OCI-LY7 (cell line): ENCODE measurements at places on chromosomes 2 and 18.

DNA sequence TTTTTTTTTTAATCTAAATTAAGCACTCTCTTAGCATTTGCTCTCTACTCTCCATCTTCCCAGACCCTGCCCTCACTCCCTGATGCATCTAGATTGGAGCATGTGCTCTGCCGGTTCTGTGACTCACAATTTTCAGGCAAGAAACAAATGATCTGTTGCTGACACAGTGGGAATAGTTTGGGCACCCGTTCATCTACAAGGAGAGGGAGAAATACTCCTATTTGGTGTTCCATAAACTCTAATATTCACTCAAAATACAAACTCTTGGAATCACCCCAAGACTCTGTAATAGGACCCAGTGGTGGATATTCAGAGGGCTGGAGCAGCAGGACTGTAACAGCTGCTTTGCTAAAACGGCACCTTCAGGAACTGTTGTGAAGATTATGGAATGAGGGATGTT lies 37.1 kb upstream of the LINC00305 start:
- DNase-seq: no peak

DNA sequence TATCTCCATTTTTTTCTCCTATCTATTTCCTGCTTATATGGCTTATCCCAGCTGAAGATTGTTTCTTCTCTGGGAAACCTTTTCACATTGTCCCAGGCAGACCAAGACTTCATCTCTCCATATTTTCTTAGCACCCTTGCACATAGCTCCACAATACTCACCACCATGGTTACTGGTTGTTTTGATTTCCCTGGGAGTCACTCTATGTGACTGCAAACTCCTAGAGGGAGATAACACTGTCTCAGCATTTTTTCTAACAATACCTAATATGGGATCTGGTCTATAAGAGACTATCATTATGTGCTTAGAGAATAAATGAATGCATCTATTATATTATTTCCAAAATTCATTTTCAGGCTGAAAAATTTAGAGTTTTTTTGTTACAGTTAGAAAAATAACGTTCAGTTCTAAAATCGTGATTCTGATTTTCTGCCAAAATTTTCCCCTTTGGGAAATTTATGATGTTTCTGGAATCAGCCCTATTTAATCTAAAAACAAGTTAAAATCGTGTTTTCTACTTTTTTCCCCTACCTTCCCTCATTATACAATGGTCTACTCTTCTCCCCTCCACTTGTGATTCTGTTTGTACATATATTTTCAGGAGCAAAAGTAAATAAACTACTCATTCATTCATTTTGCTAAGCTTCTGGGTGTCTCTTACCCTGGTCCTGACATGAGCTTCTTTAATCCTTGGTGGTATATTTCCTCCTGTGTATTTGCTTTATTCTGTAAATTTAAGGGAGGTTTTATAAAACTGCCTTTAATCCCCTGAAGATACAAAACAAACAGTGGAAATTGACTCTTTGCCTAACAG lies 95.4 kb downstream of the HNMT start:
- DNase-seq: no peak

GRCh38 chr2:204003276-204003990 lies 66.9 kb downstream of the ICOS start:
- DNase-seq: no peak

- no peak for DNase-seq
Observed at GRCh38 chr2:222862909-222863544, 2.2 kb downstream of the ACSL3 start.

DNA sequence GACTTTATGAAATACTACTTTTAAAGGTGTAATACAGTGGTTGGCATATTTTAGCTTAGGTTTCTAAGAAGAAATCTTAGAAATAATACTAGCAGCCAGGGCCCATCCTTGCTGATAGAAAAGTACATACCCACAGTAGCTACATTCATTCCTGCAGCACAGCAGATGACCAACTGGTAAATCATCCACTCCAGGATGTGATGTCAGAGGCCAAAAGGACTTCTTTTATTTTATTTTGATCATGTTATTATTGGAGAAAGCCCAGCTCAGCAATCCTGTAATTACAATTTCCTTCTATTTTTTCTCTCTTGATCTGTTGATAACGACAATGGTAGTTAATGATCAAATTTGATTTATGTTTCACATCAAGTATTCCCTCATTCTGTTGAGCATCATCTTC lies 18.0 kb upstream of the TTN start:
- DNase-seq: no peak

GRCh38 chr2:49982871-49983270 lies 828.6 kb upstream of the FSHR start:
- DNase-seq: no peak

GRCh38 chr2:140526575-140526974 lies 1604.2 kb downstream of the LRP1B start:
- DNase-seq: no peak

- no peak for DNase-seq
Observed at GRCh38 chr2:149004836-149005235, 33.7 kb upstream of the LYPD6B start.

- DNase-seq: no peak
Observed at GRCh38 chr18:21257386-21257785, 15.4 kb downstream of the GREB1L start.

DNA sequence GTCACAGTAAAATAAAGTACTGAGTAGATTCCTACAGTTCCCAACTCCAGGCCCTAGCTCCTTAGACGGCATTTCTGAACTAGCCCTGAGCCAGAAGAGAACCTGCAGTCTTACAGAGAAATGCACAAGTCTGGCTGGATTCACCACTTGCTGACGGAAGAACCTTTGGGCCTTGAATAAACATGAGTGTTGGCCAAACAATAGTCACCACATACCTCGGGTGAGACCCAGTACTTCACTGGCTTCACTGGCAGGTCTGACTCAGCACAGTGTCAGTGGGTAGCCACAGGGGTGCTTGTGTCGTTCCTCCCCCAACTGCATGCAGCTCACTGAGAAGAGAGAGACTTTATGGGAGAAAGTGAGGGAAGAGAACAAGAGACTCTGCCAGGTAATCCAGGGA lies 88.9 kb downstream of the TMEM185B start:
- DNase-seq: no peak

DNA sequence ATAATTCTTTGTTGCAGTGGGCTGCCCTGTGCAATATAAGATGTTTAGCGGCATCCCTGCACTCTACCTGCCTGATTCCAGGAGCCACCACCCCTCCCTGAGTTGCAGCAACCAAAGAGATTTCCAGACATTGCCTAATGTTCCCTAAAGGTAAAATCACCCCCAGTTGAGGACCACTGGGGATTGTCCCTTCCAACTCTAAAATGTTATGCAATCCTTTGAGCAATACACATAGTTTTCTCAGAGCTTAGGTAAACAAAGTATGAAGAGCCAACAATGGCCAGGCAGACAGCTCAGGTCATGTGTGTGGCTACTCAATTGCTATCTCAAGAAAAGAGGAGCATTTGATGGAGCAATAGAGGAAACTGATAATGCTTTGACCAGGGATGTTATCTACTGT lies 87.0 kb downstream of the XDH start:
- no peak for DNase-seq

- DNase-seq: peak; percentile 84
Observed at GRCh38 chr2:96225016-96225533, 16.4 kb upstream of the STARD7 start.

DNA sequence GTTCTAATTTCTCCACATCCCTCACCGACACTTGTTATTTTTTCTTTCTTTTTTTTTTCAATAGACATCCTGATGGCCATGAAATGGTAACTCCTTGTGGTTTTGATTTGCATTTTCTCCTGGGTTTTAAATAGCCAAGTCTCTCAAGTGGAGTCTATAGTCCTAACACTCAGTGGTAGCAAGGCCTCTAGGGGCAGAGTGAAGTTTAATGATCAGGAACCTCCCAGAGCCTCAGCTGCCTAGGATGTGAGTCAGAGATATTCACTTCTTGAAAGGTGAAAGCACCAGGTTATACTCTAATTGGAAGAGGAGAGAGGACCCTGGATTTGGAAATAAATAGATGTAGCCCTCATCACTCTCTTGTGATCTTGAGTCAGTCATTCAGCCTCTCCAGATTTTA lies 62.7 kb upstream of the CAPN13 start:
- no peak for DNase-seq

GRCh38 chr2:137771064-137771463 lies 193.2 kb upstream of the HNMT start:
- no peak for DNase-seq

GRCh38 chr2:8282858-8283252 lies 399.0 kb upstream of the ID2 start:
- DNase-seq: no peak

- peak; percentile 7 for DNase-seq
Observed at GRCh38 chr18:5444847-5445246, 99.0 kb downstream of the EPB41L3 start.

DNA sequence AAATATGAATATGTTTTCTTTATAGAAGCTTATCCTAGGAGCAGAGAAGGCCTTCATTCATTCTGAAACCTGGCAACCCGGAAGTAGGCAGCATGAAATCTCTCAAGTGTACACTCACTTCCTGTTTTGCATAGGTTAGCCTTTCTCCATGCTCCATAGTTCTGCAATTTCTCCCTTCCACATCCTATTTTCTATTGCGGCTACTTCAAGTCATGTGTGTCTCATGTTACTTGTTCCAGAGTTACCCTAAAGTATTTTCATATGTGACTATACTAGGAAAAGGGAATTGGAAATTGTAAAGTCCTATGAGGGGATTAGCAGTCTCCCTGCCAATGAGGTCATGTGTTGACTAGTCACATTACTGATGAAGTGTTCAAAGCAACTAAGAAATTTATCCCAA lies 320.6 kb downstream of the NCKAP5 start:
- DNase-seq: peak; percentile 61

DNA sequence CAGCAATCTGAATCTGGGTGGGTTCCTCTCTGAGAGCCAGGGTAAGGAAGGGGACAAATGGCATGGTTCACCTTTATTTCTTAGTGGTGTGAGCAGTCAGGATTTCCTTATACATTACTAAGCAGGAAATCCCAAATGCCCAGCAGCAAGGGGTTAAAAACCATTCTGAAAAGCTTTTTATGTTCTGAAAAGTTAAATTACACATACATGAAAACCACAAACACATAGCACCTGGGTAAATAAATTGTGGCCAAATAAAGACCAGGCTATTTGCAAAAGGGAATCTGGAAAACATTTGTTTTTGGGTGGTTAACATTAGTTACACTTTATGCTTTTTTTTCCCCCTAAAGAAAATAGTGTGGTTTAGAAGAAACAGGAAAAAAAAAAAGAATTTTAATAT lies 156.1 kb downstream of the AGPS start:
- DNase-seq: no peak

GRCh38 chr2:59171019-59171418 lies 929.9 kb upstream of the FANCL start:
- DNase-seq: no peak

GRCh38 chr2:46239847-46240181 lies 57.4 kb upstream of the EPAS1 start:
- DNase-seq: no peak

DNA sequence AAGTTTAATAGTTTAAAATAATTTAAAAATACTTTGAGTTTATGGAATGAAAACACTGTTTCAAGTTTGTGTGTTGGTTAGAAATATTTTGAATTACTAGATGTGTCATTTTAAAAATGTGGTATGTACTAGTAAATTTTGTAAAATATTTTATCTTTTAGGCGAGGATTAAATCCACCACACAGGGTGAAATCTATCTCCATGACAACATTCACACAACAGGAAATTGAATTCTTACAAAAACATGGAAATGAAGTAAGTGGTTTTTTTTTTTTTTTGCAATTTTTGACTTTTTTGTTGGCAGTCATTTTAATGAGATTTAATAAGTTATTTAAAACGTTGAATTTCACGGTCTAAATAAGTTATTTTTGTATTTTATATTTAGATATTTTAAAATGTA lies 19.4 kb downstream of the AGFG1 start:
- no peak for DNase-seq

DNA sequence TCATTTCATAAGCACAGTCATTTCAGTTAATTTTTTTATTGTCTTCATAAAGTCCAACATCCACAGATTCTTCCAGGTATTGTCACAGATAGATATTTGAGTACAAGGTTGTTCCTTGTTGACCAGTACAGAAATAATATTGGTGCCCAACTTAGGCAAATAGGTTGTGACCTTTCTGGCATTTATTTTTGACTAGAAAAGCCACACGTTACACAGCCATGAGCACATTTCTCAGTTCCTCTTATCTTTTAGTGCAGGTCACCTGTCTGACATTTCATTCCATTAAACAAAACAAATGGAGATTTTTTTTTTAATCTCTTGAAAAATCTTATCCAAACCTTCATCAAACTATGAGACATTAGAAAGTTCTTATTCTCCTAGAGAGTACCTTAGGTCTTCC lies 428.8 kb downstream of the ZNF521 start:
- peak; percentile 84 for DNase-seq

GRCh38 chr2:126831234-126832005 lies 67.3 kb upstream of the TEX51 start:
- no peak for DNase-seq

GRCh38 chr18:12028040-12028628 lies 46.8 kb downstream of the IMPA2 start:
- peak; percentile 20 for DNase-seq

- DNase-seq: no peak
Observed at GRCh38 chr2:224041554-224041953, 2.5 kb upstream of the SERPINE2 start.

GRCh38 chr2:38610851-38611801 lies 8.4 kb upstream of the HNRNPLL start:
- DNase-seq: no peak

- no peak for DNase-seq
Observed at GRCh38 chr2:241199897-241200821, 11.7 kb downstream of the ANO7 start.

DNA sequence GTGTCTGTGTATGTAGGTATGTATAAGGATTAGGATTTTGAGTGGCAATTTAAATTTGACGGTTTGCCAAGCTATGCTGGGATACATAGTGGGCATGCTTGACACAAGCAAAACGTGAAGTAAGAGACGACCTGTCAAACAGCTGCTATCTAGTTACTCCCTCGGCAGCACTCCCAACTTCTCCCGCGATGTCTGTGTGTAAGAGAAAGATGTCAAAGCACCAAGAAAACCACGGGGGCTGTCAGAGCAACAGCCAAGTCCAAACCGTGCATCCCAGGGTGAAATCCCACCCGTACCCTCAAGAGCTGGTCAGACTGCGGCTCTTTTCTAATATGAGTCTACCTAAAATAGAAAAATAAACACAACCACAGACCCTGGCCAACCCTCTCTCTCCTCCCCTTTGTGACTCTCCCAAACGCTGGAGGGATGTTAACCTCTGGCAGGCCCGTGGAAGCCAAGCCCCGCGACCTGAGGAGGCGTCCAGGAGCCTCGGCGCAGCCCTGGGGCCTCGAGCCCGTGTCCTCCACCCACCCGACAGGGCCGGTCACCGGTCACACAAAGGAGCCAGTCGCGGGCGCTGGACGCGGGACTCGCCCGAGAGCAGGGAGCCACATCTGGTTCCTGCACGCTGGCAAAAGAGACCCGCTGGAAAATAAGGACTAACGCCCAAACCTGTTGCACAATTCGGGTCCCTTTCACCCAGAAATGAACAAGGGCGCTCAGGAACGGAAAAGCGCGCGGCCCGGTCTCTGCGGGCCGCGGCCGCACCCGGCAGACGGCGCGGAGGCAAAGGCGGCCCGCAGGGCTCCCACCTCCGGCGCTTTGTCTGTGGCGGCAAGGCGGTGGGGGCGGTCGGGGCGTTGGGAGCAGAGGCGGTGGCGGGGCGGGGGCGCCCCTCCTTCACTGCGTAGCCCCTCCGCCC lies 925 bp downstream of the SESTD1 start:
- DNase-seq: peak; percentile 45

- DNase-seq: no peak
Observed at GRCh38 chr2:237907144-237907543, 47.7 kb downstream of the RAMP1 start.
